ENCODE measurements at places on chromosomes 6 and 20.

GRCh38 chr6:148800536-148800935, 53.7 kb downstream of the UST start:
- H3K4me1 ChIP-seq = peaks cover 7% of the 10 kb centered on the region
- H3K36me3 ChIP-seq = no peaks in the 10 kb centered on the region
- no peak for DNase-seq
- H3K27ac ChIP-seq = no peak overlapping the region
- no peak overlapping the region for H3K4me3 ChIP-seq
- H3K27me3 ChIP-seq = no peaks in the 10 kb centered on the region

DNA sequence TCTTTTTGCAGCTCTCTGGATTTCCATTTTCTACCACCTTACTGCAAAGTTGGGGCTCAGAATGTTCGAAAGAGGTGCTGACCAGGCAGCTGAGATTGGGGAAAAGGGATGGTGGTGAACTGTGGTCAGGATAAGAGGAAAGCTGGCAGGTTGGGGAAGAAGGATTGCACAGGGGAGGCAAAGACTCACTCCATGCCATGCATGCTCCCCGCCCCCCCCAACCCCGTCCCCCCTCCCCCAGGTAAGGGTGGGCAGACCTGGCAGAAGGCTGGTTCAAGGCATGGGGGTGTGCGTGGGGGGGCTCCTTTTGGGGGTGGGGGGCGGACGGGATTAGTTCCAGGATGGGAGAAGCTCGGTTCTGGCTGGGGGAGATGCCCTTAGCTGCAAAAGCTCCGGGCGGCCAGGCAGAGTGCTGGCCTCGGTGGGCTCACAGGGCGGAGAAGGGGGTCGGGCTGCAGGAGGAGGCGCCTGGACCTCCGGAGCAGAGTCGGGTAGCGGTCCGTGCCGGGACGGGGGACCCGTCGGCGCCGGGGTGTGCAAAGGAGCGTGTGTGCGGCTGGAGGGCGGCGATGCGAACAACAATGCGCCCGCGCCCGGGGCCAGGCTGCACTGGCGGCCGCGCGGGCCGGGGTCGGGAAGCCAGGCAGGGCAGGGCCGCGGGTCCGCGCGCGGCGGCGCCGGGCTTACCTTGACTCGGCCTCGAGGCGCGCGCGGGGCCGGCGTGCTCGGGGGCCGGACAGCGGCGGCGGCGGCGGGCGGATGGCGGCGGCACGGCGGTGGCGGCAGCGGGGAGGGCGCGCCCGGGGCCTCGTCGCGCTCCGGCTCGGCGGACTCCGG, 880 bp downstream of the ADNP start:
- no peaks in the 10 kb centered on the region for H3K27me3 ChIP-seq
- peak overlapping the region; percentile 96 for H3K4me3 ChIP-seq
- peak overlapping the region; percentile 80 for H3K27ac ChIP-seq
- H3K4me1 ChIP-seq = peaks cover 39% of the 10 kb centered on the region
- DNase-seq = peak; percentile 76

DNA sequence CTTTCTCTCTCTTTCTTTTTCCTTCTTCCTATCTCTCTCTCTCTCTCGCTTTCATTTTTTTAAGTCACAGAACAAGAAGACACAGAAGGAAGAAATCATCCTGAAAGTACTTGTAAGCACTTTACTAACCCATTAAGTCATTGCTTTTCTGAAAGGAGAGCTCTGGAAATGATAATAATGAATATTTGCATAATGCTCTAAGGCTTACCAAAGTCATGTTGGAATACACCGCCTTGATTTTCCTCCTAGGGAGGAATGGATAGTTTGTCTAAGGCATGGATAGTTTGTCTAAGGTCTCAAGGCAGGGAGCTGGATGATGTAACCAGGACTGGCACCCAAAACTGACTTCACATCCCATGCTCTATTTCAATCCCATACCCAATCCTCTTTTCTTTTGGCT, 12.9 kb upstream of the CTCFL start:
- no peaks in the 10 kb centered on the region for H3K36me3 ChIP-seq
- H3K4me1 ChIP-seq = no peaks in the 10 kb centered on the region
- H3K4me3 ChIP-seq = no peak overlapping the region
- peaks cover 75% of the 10 kb centered on the region for H3K27me3 ChIP-seq

DNA sequence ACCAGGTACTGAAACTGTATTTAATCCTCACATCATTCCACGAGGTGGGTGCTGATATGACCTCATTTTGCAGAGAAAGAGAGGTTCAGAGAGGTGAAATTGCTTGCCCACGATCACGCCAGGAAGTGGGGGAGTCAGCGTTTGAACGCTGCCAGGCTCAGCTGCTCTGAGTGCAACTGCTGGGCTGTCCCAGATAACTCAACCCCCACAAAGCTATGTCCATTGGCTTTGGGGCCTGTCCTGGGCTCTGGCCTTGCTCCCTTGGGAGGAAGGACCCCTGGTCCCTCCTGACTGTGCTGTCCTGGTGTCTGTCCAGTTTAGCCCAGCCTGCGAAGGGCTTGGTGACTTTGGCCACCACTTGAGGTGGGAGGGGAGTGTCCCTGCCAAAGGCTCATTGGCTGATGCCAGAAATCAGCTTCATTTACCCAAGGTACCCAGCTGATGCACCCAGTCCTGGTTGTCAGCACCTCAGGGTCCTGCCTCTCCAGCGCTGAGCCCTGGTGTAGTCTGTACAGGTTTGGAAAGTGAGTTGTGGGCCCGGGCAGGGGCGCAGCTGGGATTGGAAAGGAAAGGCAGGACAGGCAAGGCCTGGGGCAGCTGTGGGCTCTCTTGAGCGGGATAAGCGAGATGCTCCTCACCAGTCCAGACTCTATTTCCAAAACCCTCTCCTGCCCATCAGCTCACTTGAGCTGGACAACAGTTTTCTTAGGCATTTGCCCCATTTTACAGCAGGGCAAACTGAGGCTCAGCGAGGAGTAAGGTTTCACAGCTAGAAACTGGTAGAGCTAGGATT, 38.5 kb downstream of the SUN5 start:
- no peak overlapping the region for H3K27ac ChIP-seq
- no peak overlapping the region for H3K4me3 ChIP-seq
- H3K4me1 ChIP-seq = no peaks in the 10 kb centered on the region
- H3K36me3 ChIP-seq = no peaks in the 10 kb centered on the region
- H3K27me3 ChIP-seq = peaks cover 3% of the 10 kb centered on the region

- H3K27me3 ChIP-seq = no peaks in the 10 kb centered on the region
- H3K27ac ChIP-seq = no peak overlapping the region
- no peak overlapping the region for H3K4me3 ChIP-seq
- peaks cover 6% of the 10 kb centered on the region for H3K4me1 ChIP-seq
- H3K36me3 ChIP-seq = no peaks in the 10 kb centered on the region
- no peak for DNase-seq
Observed at GRCh38 chr6:73393278-73393677, 1.4 kb upstream of the DDX43 start.

GRCh38 chr6:144742779-144743178, 457.6 kb downstream of the UTRN start:
- no peak for DNase-seq
- H3K36me3 ChIP-seq = no peaks in the 10 kb centered on the region
- H3K4me3 ChIP-seq = no peak overlapping the region
- no peaks in the 10 kb centered on the region for H3K27me3 ChIP-seq

- DNase-seq = no peak
- H3K27ac ChIP-seq = no peak overlapping the region
- H3K4me1 ChIP-seq = no peaks in the 10 kb centered on the region
- peaks cover 27% of the 10 kb centered on the region for H3K27me3 ChIP-seq
- no peak overlapping the region for H3K4me3 ChIP-seq
Observed at GRCh38 chr6:5846335-5846734, 160.4 kb downstream of the NRN1 start.

DNA sequence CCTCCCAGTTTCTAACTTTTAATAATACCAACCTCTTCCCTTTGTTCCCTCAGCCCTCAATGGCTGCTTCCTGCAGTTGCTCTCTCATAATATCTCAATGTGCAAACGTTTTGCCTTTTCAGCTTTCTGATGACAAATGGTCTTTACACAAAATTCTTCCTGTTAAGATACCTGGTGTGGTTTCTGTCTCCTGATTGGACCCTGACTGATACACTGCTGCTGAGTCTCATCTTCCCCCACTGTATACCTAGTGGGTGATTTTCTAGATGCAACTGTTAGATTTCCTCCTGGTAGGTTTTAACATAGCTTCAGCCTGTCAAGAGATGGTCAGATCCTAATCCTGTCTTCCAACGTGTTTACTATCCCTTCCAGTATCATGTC, 147.9 kb upstream of the TOP1 start:
- no peaks in the 10 kb centered on the region for H3K4me1 ChIP-seq
- H3K27me3 ChIP-seq = peaks cover 3% of the 10 kb centered on the region
- no peak overlapping the region for H3K27ac ChIP-seq
- no peak for DNase-seq
- no peaks in the 10 kb centered on the region for H3K36me3 ChIP-seq
- no peak overlapping the region for H3K4me3 ChIP-seq

DNA sequence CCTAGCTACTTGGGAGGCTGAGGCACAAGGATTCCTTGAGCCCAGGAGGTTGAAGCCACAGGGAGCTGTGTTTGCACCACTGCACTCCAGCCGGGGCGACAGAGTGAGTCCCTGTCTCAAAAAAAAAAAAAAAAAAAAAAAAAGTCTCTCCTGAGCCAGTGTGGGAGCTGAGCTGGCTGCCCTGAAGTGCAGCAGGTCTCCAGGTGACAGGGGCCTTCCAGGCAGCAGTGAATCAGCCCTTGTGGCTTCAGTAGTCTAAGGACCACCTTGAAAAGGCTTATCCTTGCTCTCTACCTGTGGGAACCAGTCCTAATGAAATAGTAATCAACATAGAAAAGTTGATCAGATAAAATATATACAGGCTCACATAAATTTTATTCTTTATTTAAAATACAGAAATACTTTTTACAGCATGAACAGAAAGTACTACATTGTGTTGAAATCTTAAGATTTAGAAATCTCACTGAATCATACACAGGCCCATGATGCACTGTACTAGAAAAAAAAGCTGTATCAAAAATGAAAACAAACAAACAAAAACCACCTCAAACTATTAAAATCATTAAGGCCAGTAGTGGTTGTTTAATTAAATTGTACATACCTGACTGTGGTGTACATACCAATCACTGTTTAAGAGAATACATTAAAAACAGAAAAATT, 128.9 kb downstream of the SCML4 start:
- no peaks in the 10 kb centered on the region for H3K36me3 ChIP-seq
- H3K27ac ChIP-seq = no peak overlapping the region
- no peaks in the 10 kb centered on the region for H3K27me3 ChIP-seq
- H3K4me1 ChIP-seq = no peaks in the 10 kb centered on the region

GRCh38 chr6:43221046-43221972, 8.0 kb downstream of the DNPH1 start:
- H3K36me3 ChIP-seq = peaks cover 10% of the 10 kb centered on the region
- H3K27me3 ChIP-seq = no peaks in the 10 kb centered on the region
- H3K27ac ChIP-seq = peak overlapping the region; percentile 7
- no peaks in the 10 kb centered on the region for H3K4me1 ChIP-seq

- peak overlapping the region; percentile 97 for H3K4me3 ChIP-seq
- peaks cover 11% of the 10 kb centered on the region for H3K36me3 ChIP-seq
- no peaks in the 10 kb centered on the region for H3K27me3 ChIP-seq
- H3K4me1 ChIP-seq = peaks cover 27% of the 10 kb centered on the region
Observed at GRCh38 chr6:108559097-108559883, 1.4 kb upstream of the FOXO3 start.

DNA sequence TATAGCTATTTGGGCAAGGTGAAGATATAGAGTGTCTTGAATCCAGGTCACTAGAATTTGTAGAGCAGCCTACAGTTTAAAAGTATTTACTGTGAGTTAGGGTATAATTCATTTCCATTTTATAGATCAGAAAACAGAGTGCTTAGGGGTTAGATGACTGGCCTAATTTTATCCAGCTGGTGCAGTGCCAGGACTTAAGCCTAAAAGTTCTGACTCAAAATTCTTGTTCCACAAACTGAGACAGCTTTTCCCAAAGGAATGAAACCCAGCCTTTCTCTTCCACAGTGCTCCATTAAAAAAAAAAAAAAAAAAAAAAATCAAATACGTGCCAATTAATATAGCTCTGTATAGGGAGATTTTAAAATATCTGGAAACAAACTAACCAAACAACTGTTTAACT, 441.0 kb upstream of the MARCKS start:
- no peak overlapping the region for H3K4me3 ChIP-seq
- no peaks in the 10 kb centered on the region for H3K36me3 ChIP-seq
- H3K27me3 ChIP-seq = no peaks in the 10 kb centered on the region
- peaks cover 17% of the 10 kb centered on the region for H3K4me1 ChIP-seq

DNA sequence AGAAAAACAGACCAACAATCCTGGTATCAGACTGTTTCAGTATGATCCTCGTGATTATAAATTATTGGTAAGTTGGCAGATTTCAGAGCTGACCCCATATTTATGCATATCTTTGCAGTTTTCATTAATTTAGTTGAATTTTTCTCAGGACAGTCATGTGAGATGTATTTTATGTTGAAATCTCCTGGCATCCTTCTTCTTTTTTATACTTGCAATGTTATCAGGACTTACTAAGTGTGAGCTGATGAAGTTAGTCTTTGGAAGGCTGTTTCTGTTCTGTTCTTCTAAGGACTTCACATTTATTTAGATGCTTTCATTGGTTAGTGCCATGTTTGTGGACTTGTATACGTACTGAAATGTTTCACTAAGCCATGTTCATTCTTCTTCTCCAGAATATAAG, 17.2 kb downstream of the SMPDL3A start:
- H3K27me3 ChIP-seq = no peaks in the 10 kb centered on the region
- DNase-seq = no peak
- no peak overlapping the region for H3K4me3 ChIP-seq
- H3K36me3 ChIP-seq = no peaks in the 10 kb centered on the region
- no peaks in the 10 kb centered on the region for H3K4me1 ChIP-seq
- H3K27ac ChIP-seq = no peak overlapping the region

- no peak for DNase-seq
- no peaks in the 10 kb centered on the region for H3K36me3 ChIP-seq
- H3K4me1 ChIP-seq = no peaks in the 10 kb centered on the region
- no peak overlapping the region for H3K27ac ChIP-seq
Observed at GRCh38 chr6:169398342-169399105, 144.9 kb upstream of the THBS2 start.

GRCh38 chr6:32046450-32047083, 8.4 kb downstream of the CYP21A2 start:
- DNase-seq = peak; percentile 52
- H3K4me3 ChIP-seq = no peak overlapping the region
- H3K4me1 ChIP-seq = peaks cover 13% of the 10 kb centered on the region
- H3K27ac ChIP-seq = no peak overlapping the region
- no peaks in the 10 kb centered on the region for H3K36me3 ChIP-seq

GRCh38 chr6:389622-390021, 1.9 kb upstream of the IRF4 start:
- DNase-seq = no peak
- H3K4me3 ChIP-seq = no peak overlapping the region
- H3K27me3 ChIP-seq = peaks cover 67% of the 10 kb centered on the region
- no peaks in the 10 kb centered on the region for H3K4me1 ChIP-seq

- no peak for DNase-seq
- H3K27me3 ChIP-seq = no peaks in the 10 kb centered on the region
- H3K36me3 ChIP-seq = peaks cover 14% of the 10 kb centered on the region
- H3K4me3 ChIP-seq = no peak overlapping the region
- H3K27ac ChIP-seq = peak overlapping the region; percentile 84
Observed at GRCh38 chr6:53042112-53042511, 23.1 kb upstream of the FBXO9 start.

DNA sequence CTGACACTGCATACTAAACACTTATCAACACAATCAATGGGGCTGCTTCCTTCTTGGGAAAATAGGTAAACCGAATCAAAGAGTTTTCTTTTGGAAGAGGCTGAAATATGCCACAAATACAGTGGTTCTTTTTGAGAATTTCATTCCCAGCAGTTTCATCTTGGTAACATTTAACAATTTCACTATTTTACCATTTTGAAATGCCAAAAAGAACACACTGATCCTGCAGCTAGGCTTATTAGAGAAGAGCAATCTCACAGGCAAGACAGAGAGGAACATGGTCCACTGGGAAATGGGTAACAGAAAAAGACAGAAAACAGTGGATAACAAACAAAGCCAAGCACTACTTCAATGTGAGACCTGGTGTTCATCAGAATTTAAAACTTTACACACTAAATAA, 2.5 kb downstream of the CNR1 start:
- no peak for DNase-seq
- H3K36me3 ChIP-seq = no peaks in the 10 kb centered on the region
- H3K27ac ChIP-seq = no peak overlapping the region
- H3K27me3 ChIP-seq = peaks cover 66% of the 10 kb centered on the region

Data from RWPE2 (cell line).